ENCODE measurements at places on chromosomes 4 and X.

DNA sequence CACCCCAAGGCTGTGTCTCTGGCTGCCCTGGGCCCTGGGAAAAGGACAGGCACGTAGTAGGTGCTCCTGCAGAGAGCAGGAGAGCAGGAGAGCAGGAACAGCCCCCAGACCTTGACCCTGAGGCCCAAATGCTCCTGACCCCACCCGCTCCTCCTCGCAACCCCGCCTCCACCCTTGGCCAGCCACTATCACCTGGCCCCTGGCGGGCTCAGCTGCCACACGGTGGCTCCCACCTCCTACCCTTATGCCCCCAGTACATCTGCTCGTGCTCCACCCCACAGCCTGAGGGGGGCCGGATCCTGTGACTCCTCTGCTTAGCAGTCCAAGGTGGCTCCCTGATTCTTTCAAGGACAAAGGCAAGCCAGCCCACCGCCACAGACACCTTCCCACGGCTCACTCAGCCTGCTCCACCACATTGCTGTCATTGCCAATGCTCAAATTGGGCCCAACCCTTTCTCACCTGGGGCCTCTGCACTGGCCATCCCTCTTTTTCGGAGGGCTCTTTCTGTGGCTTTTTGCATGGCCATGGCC lies 5.4 kb upstream of the HAUS7 start:
- no peak for DNase-seq

GRCh38 chr4:147943159-147943638 lies 211.3 kb downstream of the ARHGAP10 start:
- DNase-seq, result peak; percentile 76

- peak; percentile 42 for DNase-seq
Observed at GRCh38 chr4:57190601-57191481, 80.7 kb upstream of the IGFBP7 start.

DNA sequence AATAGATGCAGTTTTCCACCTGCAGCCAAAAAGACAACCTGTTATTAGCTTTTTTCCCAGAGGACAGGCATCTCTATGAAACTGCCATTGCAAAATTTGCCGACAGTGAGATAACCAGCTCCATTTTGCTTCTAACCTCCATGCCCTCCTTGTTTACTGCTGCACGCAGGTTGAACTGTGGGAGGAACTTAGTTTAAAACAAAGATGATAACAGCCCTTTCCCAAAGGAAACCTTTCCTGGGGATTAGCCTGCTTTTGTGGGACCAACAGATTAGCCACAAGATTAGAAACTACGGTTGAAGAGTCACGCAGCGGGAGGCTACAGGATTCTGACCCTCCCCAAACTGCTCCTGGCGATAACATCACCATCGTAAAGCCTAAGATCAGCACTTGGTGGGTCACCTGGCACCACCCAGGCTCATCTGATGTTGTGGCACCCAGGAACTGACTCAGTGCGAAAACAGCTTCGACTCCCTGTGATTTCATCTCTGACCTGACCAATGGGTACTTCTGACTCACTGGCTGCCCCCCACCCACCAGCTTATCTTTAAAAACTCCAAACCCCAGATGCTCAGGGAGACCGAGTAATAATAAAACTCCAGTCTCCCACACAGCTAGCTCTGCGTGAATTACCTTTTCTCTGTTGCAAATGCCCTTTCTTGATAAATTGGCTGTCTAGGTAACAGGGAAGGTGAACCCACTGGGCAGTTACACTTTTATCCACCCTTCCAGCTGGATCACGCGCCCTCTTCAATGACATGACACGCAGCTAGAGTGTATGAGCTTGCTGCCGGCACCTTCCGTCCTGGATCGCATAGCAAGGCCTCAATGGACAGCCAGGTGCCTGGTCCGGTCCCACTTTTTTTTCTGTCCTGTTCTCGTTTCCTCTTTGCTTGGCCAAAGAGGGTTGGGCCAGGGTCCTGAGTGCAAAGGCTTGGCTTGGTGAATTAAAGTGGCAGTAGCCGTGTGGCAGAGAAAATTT lies 27.2 kb downstream of the NOP14 start:
- peak; percentile 96 for DNase-seq

- no peak for DNase-seq
Observed at GRCh38 chr4:74631338-74631737, 163.0 kb downstream of the BTC start.

GRCh38 chr4:171924746-171925376 lies 111.7 kb downstream of the GALNTL6 start:
- DNase-seq, result no peak

DNA sequence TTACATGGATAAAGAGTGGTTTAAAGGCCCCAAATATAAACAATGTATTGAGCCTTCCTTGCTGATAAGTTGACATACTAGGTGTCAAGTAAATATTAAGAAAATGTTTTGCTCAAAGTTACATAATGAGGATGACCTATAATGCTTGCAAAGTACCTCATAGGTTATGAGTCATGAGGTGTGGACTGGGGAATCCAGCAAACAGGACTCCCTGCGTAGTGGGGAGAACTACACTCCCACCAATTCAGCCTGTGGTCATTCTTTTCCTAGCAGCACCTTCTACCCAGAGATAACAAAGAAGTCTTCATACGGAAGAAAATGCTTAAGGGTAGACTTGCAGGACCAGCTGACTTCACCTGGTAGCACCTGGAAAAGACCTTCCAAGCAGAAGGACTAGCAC lies 418.9 kb upstream of the CPEB2 start:
- DNase-seq, result no peak

DNA sequence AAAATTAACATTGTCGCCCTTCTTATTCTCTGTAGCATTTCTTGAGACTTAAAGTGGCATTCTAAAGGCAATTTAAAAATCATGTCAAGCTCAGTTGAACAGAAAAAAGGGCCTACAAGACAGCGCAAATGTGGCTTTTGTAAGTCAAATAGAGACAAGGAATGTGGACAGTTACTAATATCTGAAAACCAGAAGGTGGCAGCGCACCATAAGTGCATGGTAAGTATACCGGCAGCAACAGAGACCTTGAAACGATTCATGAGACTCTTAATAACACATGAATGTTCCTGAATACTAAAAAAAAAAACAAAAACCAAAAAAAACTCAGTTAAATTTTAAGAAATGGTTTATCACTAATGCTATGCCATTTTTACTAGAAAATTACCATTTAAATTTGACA lies 82.4 kb upstream of the HPRT1 start:
- peak; percentile 68 for DNase-seq

- no peak for DNase-seq
Observed at GRCh38 chr4:77021614-77022089, 54.1 kb downstream of the CCNI start.

- DNase-seq, result no peak
Observed at GRCh38 chrX:551306-551705, 79.3 kb upstream of the SHOX start.

DNA sequence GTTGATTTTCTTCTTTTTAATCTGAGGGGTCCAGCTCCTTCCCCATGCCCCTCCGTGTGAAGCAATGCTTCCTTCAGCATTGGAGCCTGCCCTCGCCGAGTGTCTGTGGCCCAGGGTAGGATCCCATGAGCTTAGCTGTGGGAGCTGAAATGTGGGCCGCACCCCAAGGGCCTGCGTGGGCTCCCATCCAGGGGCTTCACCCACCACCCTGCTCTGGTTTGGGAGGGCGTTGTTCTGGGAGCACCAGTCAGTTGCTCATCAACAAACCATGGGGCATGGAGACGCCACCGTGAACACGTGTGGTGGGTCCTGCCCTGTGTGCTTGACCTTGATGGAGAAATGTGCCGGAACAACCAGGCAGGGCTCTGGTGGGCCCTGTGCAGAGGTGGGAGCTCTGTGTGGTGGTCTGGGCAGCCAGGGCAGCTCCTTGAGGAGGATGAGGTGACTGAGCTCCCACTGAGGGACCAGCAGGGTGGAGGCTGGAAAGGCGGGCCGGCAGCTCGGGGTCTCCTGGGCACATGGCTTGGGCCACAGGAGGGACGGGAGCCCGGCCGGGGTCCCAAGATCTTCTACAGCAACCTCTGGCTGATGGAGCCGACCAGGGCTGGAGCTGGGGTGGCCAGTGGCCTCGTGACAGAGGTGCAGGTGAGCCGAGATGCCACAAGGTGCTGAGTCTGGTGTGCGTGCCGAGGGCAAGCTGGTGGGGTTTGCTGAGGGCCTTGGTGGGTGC lies 39.6 kb upstream of the NKX1-1 start:
- DNase-seq, result no peak

DNA sequence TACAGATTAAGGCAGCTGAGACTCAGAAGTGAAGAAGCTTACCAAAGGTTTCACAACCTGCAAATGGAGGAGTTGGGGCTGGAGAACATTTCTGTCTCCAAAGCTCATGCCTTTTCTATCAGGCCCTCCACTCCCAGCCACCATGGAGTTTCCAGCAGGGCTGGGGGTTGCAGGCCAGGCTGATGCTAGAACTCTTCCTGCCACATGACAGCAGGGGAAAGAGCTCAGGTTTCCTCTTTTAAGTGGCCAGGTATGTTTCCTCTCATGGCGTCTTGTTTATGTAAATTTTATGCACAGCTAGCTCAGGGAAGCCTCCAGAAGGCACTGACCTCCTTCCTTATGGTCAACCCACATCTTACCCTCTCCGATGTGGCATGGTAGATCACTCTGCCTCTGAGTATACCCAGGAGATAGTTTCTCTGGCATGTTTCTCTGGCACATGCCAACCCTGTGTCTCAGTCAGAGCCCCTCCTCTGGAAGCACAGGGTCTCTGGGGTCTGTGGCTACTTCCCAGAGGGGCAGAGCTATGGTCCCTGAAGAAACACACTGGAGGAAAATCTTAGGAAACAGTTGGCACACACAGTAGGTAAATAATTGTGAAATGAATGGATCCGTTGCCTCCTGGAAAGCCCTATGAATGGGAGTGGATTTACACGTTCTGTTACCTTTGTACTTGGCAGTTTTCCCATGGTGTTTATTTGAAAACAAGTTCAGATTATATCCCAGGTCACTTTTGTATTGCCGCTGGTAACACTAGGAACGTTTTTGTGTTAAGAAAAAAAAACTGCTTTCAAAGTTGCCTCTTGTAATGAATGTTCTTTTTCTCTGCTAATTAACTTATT lies 28.9 kb downstream of the PDK3 start:
- DNase-seq, result no peak

DNA sequence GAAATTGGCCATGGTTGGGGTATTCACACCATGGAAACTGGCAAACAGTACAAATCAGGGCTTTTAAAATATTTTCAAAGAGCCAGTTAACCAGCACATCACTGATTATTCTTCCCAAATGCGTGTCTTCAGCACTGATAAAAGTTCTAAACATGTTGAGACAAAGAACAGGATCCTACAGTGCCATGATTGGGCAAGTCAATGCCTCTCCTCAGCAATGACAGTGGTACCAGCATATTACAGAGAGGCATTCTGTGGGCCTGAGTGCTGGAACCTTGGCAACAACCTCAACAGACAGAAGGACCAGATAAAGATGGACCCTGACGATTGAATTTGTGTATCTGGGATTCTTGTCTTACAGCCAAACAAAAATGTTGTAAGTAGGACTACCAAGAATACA lies 108.9 kb downstream of the EFHC2 start:
- DNase-seq, result no peak

- no peak for DNase-seq
Observed at GRCh38 chr4:38223782-38224236, 263.6 kb downstream of the PTTG2 start.

GRCh38 chr4:52788806-52789205 lies 37.6 kb upstream of the ERVMER34-1 start:
- no peak for DNase-seq

DNA sequence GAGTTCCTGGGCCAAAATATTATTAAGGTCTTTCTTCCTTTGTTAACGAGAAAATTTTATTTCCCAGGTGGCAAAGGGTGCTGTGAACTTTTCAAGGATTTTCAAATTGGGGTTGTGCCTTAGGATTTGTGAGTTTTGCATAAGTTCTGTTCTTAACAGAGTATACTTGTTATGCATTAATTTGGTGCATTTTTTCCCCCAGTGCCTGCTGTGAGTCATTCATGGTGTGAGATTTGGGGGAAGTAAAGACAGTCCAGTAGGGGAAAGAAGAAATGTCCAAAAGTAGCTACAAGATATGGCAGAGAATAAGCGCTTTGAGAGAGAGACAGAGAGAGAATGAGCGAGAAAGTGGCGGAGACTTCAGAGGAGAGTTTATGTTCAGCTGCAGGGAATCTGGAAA lies 239.2 kb downstream of the ARHGAP10 start:
- DNase-seq, result no peak

DNA sequence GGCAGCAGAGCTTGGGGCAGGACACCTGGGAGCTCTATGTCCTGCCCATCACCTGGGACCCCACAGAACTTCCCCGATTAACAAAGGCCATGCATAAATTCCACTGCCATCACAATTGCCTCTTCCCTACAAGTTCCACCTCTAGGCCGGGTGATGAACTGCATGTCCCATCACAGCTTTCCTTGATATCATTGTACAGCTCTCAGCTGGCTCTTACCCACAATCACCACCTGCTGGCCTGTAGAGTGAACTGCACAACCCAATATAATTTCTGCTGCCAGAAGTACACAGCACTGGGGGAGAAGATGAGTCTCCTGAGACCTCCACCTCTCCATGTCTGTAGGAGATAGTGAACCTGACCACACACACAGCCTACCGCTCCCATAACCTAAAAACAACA lies 285.0 kb upstream of the AADAT start:
- DNase-seq, result peak; percentile 34

DNA sequence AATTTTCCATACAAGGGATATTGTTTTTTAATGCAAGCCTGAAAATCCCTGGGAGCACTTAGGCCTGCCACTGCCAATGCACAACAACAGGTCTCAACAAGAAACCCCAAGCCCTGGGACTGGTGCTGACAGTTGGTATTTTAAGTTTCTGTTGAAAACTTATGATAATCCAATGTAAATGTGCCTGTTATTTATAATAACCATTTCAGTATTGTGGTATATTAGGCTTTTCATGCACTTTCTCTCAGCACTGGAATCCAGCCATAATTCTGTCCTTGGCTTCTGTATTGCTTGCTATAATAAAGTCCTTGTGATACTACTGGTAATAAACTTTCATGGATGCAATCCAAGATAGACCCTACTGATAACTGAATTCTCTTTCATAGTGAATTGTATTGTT lies 218.9 kb downstream of the PCDH7 start:
- no peak for DNase-seq

DNA sequence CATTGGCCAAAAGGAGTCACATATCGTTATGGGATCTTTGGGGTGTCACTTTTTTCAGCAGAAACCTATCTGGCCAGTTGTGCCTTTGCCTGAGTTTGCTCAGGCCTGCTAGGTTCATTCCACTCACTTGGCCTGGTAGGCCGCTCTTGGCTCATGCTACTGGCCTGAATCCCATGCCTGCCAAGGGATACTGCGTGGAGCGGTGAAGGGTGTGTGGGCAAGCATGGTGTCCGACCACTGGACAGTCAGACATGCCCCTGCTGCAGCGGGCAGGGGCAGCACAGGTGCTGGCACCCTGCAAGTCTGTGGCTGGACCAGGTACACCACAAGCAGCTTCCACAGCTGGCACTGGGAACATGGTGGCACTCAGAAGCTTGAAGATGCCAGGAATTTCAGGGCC lies 11.3 kb upstream of the PPM1K start:
- no peak for DNase-seq

- no peak for DNase-seq
Observed at GRCh38 chr4:108644237-108644636, 6.2 kb upstream of the OSTC start.

Data from activated CD4-positive, alpha-beta T cell treated with anti-CD3 and anti-CD28 coated beads, Interleukin-10, Interleukin-2, amounts not matched to agents 100 ng/mL and 50 ng/mL, durations not matched to agents 16 hours and 8 hours (primary cell).